Choroid plexus epithelial cell (primary cell): ENCODE measurements at places on chromosomes 4 and X.
A peak's percentile ranks its signal among the peaks of the same experiment; 100 is the strongest.

GRCh38 chr4:189815404-189816192, 125.1 kb upstream of the FRG1 start:
- DNase-seq = no peak

GRCh38 chrX:103556963-103557612, 28.2 kb upstream of the TCEAL4 start:
- DNase-seq = no peak

DNA sequence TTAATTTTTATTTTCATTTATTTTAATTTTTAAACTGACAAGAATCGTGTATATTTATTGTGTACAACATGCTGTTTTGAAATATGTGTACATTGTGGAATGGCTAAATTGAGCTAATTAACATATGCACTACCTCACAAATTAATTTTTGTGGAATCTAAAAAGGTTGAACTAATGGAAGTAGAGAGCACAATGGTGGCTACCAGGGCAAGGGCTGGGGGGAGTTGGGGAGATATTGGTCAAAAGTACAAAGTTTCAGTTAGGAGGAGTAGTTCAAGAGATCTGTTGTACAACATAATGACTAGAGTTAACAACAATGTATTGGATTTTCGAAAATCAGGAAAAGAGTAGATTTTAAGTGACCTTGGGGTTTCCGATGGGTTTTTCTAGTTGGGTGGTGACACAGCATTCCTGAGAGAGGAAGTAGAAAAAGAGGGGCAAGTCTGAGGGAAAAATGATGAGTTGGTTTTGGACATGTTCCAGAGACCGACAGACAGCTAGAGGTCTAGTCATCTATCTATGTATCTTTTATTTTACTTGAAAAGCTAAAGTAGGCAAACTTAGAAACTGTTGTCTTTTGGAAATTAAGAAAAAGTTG, 23.2 kb downstream of the APOO start:
- peak; percentile 64 for DNase-seq

- no peak for DNase-seq
Measured at GRCh38 chrX:110025395-110025794, 22.5 kb downstream of the TMEM164 start.

- peak; percentile 82 for DNase-seq
Measured at GRCh38 chr4:140807491-140808252, 51.5 kb upstream of the TBC1D9 start.

DNA sequence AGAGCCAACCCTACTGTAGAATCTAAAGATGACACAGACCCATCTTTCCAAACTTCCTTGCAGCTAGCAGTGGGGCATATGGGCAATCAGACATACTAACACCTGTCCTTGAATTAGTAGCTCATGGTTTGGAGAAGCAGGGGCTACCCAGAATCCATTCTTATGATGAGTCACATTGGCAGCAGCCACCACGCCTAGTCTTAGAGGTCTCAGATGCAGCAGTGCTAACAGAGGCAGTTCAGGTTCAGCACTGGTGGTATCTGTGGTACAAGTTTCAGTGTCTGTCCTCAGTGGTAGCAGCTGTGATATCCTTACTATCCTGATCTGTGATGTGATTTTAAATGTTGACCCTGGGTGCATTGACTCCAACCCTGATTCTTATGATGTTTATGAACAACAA, 68.1 kb downstream of the FRMPD4 start:
- no peak for DNase-seq

- peak; percentile 38 for DNase-seq
Measured at GRCh38 chrX:45699158-45699557, 498.5 kb upstream of the DIPK2B start.

- peak; percentile 18 for DNase-seq
Measured at GRCh38 chr4:95544113-95545103, 4.4 kb downstream of the UNC5C start.

GRCh38 chr4:128517096-128517738, 229.6 kb upstream of the PGRMC2 start:
- peak; percentile 32 for DNase-seq

DNA sequence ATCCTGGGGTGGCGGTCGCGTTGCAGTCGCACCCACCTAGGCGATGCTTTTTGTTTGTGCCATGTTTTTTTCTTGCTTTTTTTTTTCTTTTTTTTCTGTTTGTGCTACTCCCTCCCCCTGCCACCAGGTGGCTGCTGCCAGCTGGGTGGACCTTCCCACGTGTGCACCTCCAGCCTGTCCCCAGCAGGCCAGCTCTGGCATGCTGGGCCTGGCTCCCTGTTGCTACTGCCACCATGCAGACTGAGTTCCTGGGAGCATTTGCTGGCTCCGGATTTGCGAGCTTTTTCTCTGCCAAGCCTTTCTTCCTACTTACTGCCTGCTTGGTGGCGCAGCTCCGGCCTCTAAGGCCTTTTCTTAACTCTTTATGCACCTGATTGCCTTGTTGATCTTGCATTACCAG, 161.2 kb upstream of the WDFY3 start:
- DNase-seq = peak; percentile 65

DNA sequence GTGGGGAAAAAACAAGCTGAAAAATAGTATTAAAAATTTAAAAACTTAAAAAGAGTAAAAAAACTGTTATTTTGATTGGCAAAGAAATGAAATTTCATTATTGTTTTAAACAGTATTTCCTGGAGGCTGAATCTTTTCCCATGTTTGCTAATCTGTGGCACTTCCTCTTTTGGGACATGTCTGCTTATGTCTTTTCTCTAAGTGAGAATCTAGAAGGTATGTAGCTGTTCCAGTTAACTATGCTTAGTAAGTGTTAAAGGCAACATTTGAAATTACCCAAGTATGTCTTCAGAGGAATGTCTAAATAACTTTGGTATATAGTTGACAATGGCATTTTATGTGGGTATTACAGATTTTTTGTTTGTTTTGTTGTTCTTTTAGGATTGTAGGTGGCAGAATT, 81.6 kb upstream of the TBC1D9 start:
- no peak for DNase-seq

DNA sequence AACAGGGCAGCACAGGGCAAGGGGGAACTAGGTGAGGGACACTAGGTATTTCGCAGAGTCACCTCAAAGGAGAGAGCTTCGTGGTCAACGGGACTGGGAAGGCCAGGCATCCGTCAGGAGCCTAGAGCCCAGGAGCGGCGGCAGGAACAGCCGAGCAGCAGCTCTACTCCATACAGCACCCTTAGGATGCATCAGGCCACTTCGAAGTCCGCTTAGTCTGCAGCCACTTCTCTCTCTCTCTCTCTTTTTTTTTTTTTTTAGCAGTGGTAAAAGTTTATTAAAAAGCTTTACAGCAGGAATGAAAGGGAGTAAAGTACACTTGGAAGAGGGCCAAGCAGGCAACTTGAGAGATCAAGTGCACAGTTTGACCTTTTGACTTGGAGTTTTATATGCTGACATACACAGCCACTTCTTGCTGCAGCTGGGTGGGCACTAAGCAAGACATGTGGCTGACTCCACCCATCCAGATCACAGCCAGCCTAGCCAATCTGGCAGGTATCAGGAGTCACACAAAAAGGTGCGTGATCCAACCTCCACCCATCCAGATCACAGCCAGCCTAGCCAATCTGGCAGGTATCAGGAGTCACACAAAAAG, 209.7 kb upstream of the RADX start:
- DNase-seq = no peak

GRCh38 chr4:142194905-142195304, 558.5 kb downstream of the IL15 start:
- no peak for DNase-seq

DNA sequence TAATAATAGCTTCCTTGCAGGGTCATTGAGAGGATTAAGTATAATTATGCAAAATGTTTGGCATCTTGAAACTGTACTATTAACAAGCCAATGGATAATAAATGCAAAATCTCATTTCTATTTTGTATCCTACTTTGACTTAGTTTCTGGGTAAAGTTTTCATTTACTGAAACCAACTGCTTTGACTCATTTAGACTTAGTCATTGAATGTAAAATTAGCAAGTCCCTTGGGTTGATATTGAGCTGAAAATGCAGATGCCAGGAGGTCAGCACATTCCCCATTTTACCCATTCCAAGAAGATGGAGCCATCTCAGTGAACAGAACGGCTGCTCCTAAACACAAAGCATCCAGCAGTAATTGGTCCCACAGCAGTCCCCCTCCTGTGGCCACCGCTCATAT, 74.7 kb upstream of the GATB start:
- DNase-seq = no peak

DNA sequence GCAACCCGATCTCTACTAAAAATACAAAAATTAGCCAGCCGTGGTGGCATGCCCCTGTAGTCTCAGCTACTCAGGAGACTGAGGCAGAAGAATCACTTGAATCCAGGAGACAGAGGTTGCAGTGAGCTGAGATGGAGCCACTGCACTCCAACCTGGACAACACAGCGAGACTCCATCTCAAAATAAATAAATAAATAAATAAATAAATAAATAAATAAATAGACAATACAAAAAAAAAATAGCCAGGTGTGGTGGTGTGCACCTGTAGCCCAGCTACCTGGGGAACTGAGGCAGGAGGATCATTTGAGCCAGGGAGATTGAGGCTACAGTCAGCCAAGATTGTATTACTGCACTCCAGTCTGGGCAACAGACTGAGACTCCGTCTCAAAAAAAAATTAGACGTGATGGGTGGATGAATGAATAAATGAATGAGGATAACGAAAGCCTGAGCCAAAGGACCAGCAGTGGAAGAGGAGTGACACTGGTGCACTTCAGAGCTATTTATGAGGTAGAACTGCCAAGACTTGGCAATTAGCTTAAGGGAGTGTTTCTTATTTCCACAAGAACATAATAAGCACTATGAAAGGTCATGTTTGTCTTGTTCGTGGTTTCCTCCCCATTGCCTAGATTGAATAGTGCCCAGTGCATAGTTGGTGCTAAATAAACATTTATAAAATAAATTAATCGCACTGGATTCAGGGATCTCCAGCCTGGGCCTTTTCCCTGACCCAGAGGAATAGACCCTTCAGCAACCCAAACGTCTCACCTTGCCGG, 232.2 kb downstream of the IDS start:
- no peak for DNase-seq

DNA sequence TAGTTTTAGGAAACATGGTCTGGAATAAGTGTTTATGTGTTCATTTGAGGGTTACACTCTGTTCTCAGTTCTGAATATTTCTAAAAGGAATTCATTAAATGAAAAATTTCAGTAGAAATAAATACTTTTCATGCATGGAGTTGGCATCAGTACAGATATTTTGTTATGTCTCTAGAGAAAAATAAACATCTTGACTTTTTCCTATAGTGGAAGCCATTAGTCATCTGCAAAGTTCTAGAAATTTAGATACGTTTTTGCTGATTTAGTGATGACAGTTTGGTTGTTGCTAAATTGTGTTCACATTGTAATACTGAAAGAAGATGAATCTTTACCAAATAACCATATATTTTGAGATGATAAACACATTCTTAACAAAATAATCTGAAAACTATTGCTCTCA, 268.2 kb upstream of the TEX13A start:
- DNase-seq = peak; percentile 55

DNA sequence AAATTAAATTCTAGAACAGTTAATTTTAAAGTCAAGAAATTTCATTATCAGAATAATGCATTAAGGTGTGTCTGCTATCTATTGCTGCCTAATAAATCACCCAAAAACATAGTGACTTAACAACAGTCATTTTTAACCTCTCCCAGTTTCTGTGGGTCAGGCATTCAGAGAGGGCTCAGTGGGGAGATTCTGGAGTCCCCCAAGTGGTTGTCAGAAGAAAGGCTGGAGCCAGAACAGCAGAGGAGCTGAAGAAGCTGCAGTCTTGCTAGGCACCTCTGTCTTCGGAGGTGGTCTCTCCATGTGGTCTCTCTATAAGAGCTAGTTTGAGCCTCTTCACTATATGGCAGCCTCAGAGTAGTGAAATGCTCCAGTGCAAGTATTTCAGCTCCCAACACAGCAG, 9.3 kb upstream of the HOPX start:
- no peak for DNase-seq

DNA sequence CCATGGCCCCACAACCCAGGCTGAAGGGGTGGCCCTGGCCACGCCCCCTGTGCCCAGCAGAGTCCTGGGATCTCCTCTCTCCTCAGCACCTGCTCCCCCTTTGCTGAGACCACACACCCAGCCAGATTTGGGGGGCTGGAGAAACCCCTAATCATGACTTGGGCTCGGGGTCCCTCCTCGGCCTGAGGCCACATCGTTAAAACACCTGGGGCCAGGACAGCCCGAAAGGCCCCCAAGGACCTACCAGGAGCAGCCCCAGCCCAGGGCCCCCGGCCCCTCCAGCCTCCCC, 116.7 kb downstream of the FAM53A start:
- no peak for DNase-seq

DNA sequence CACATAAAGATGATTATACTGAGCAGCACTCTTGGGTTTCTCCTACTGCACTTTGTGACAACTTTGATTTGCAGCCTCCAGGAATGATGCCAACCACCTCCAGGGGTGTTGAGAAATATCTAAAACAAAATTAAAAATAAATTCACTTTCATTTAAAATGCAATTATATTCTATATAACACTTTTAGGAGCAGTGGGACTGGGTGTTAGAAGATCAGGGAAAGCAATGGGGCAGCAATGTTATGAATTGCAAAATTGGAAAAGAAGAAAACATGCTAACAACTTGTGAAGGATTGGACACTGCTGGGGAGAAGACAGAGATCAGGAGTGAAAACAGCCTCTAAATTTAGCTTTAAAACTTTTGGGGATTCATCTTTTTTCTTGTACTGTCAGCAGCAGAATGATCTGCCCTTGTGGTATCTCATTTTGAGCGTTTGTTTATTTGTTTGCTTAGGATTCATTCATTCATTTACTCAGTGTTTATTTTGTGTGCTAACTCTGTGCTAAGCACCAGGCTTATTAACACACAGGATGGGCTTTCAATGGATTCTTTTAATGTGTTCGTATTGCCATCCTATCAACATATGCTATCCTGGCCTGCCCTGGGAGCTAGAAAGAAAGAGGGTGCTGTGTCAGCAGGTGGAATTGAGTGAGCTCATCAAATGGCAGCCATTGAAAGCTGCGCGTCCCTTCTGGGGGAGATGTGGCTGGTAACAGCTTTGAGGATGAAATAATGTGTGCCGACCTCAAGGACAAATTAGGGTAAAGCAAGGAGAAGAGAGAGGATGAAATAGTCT, 96.5 kb downstream of the FRMPD4 start:
- DNase-seq = no peak

- DNase-seq = no peak
Measured at GRCh38 chr4:77201343-77201742, 44.3 kb downstream of the CCNG2 start.
